ENCODE measurements at places on chromosomes 3 and 15.

GRCh38 chr3:67384760-67385397 lies 269.5 kb downstream of the SUCLG2 start:
- peak; percentile 21 for DNase-seq

DNA sequence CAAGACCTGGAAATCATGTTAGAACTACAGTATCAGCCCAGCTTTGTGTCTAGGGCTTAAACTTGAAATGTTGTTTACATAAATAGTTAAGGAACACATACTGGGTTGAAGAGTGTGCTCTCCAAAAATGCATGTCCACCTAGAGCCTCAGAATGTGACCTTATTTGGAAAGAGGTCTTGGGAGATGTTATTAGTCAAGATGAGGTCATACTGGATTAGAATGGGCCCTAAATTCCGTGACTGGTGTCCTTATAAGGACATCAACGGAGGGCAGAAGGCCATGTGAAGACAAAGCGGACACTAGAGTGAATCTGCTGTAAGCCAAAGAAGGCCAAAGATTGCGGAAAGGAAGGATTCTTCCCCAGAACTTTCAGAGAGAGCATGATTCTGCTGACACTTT lies 759.2 kb upstream of the CFAP20DC start:
- DNase-seq: no peak

DNA sequence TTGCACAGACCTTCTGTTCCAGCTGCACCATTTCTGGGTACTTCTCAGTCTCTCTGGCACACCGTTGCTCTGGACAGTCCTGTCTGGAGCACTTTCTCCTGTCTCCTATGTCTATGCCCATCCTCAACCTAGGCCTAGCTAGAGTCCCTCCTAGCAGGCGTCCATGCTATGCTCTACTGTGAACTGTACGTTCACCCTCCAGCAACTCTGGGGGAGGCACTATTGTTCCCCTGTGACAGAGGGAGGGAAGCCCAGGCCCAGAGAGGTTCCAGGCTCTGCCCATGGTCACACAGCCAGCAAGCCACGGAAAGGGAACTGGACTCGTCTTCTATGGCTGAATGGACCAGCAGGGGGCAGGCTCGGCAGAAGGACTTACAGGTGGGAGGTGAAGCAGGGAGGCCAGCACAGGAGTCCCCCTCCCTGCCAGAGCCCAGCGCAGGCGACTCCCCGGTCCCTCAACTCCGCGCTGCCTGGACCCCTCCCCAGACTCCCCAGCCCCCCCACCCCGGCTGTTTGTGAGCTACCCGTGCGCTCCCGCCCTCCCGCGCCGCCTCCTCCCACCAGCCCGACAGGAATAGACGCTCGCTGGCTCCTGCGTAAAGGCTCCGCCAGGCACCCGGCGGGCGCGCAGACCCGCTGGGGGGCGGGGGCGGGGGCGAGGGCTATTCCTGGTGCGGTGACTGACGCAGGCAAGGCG lies 1.7 kb upstream of the LINGO1 start:
- DNase-seq: peak; percentile 58

DNA sequence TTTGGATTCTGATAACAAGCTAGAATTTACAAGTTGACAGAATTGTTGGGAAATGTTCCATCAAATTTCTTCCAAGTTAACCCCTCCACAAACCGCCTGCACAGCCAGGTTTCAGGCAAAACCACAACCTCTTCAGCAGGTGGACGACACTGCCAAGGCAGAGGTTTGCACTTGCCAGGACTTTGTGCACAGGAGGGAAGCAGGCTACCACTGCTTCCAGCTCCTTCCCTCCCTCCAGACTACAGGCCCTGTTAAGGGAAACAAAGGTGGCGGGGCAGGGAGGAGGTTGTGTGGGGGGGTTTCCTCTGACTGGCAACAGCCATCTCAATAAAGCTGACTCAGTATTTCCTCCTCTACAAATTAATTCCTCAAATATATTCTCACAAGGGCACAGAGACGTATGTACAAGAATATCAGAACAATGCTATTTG lies 42.2 kb downstream of the TBC1D2B start:
- peak; percentile 54 for DNase-seq

GRCh38 chr3:42728668-42729364 lies 26.2 kb upstream of the HHATL start:
- DNase-seq: no peak

- no peak for DNase-seq
Observed at GRCh38 chr3:52023860-52024764, 28.4 kb upstream of the RPL29 start.

GRCh38 chr3:17874636-17875035 lies 132.2 kb upstream of the TBC1D5 start:
- DNase-seq: peak; percentile 74

GRCh38 chr3:62873761-62874710 lies 1.2 kb downstream of the CADPS start:
- no peak for DNase-seq

- no peak for DNase-seq
Observed at GRCh38 chr3:118813472-118813871, 221.2 kb downstream of the IGSF11 start.

Measured in suppressor macrophage treated with lipopolysaccharide for 4 hours (primary cell).